ENCODE measurements at places on chromosomes 5 and 9.
A peak's percentile ranks its signal among the peaks of the same experiment; 100 is the strongest.

GRCh38 chr9:29966247-29966646 is 2393.0 kb upstream of the C9orf72 start:
- DNase-seq: no peak

DNA sequence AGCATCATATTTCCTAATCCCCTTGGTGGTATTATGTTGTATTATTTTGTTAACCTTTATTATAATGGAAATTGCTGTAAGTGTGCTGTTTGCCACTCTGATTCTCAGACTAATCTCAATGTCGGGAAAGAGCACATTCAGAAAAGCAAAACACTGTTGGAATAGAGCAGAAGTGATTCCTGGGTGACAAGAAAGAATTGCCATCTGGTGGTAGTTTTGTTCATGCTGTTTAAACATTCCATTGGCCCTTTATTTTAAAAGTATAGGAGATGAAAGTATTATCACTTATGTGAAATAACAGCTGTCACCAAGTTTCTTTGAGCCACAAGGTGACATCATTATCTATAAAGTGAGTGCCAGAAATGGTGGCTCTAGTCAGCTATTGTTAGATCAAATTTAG is 301.3 kb upstream of the SGCD start:
- DNase-seq: no peak

GRCh38 chr5:157516006-157516405 is 56.0 kb downstream of the NIPAL4 start:
- DNase-seq: no peak

DNA sequence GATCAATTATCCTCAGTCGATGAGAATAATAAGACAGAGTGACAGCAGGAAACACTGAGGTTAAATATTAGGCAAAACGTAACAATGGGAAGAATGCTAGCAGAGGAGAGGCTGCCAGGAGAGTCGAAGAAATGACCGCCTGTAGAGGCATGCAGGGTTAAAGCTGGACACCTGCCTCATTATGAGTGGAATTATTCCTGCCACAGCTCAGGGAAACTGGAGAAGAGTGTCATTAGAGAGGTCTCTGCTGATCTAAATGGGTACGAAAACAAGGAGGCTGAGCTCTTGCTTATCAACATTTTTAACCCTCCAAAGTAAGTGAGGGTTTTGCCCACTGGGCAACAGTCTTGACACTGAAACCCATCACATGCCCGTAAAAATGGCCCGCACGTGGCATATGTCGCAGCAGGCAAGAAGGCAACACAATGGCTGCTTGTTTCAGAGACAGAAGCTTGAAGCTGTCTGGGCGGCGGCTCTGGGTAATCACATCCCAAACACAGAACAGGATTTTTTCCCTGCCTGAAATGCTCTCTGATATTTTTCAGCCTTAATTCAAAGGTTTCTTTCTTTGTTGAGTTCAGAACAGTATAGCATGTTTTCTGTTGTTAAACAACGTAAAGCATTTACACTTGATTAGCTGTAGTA is 118.7 kb downstream of the MED27 start:
- peak; percentile 53 for DNase-seq

DNA sequence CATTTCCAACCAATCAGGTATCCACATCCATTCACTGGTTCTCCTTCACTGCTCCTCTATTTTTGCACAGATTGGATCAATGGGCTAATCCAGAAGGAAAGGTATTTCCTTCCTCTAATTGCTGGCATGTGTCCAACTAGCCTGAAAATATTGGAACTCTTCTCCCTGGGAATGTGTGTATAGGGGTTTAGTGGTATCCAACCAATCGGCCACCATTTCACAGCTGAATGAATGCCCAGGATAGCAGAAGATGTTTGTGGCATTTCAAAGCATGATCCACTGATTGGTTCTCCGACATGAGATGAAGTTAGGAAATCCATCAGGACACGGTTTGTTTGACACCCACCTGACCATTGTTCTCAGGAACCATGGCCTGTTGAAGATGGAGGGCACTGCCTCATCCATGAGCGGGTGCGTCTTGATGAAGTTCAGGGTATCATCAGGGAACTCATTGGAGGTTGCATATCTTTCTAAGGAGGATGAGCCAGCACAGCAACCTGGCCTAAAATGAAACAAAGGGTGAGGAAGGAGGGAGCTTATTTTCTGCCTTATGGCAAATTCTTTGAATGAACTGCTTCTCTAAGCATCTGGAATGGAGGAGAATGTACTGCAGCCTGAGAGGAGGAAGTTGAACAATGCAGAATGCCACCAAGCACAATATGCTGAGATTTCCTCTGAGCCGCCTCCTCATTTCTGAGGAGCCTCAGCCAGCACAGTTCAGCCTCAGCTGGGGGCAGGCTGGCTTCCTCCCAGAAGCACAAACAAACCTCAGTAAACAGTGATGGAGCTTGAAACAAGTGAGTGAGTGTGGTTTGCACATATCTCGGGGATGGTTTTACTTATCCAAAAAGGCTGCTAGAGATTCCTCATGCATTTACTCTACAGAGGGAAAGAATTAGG is 94.6 kb downstream of the SEMA6A start:
- no peak for DNase-seq

GRCh38 chr5:15008476-15008875 is 136.9 kb upstream of the ANKH start:
- DNase-seq: no peak

GRCh38 chr9:19926774-19927173 is 137.9 kb upstream of the SLC24A2 start:
- no peak for DNase-seq

DNA sequence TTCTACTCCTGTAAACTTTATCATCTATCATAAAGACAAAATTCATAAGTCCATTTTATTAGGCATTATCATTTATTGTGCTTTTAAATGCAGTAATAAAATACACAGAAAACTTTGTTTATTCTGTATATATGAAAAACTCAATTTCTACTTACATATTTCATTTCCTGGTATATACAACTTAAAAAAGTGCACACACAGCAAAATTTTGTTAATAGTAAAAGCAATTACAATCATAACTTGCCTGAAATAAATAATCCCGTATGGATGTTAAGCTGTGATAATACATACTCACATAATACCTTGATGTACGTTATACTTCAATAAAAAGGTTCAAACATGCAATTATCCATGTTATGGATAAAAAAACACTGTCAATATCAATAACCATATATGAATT is 19.2 kb downstream of the ELL2 start:
- no peak for DNase-seq

GRCh38 chr9:94928691-94929368 is 202.3 kb downstream of the AOPEP start:
- no peak for DNase-seq

DNA sequence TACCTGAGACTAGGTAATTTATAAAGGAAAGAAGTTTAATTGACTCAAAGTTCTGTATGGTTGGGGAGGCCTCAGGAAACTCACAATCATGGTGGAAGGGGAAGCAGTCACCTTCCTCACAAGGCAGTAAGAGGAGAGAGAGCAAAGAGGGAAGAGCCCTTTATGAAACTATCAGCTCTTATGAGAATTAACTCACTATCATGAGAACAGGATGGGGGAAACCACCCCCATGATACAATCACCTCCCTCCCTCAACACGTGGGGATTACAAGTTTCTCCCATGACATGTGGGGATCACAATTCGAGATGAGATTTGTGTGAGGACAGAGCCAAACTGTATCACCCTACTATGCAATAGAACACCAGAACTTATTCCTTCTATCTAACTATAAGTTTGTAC is 27.9 kb downstream of the CD274 start:
- DNase-seq: no peak

GRCh38 chr5:120697147-120697546 is 233.0 kb downstream of the PRR16 start:
- DNase-seq: no peak

GRCh38 chr5:111099058-111099778 is 7.1 kb downstream of the WDR36 start:
- no peak for DNase-seq

- DNase-seq: no peak
Observed at GRCh38 chr5:142725231-142726187, 39.6 kb upstream of the FGF1 start.

DNA sequence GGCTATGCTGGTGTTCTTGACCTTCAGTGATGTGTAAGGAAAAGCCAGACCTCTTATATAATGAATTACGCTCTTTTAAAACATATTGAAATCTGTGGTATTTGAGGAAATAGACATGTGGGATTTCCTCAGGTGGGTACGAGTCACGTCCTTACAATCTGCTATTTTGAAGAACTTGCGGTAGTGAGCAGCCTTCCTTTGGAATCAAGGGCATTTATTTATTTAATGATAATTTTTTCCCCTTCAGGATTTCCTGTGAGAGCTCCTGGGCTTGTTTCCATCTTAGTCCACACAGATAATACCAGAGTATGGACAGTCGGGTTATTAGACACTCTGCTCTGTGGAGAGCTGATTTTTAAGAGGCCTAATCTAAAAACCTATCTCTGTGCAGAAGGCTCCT is 167.9 kb downstream of the ARHGEF28 start:
- DNase-seq: no peak

- no peak for DNase-seq
Observed at GRCh38 chr9:96331236-96331947, 29.4 kb upstream of the HSD17B3 start.

DNA sequence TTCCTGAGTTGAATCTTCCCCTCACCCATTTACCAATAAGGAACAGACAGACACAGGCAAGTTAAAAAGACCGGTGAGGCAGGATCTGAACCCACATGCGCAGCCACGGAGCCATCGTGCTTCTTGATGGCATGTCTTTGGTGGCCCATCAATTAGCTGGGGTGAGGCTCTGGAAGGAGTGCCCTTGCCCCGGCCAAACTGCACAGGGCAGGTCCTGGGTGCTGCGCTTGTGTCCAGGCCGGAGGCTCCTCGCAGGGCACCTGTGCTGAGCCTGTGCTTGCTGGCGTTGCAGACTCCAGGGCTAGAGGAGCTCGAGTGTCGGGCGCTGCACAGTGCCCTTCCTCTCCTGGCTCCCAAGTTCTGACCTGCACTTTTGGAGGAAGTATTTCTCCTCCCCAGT is 66.4 kb downstream of the PSMB7 start:
- DNase-seq: peak; percentile 6

DNA sequence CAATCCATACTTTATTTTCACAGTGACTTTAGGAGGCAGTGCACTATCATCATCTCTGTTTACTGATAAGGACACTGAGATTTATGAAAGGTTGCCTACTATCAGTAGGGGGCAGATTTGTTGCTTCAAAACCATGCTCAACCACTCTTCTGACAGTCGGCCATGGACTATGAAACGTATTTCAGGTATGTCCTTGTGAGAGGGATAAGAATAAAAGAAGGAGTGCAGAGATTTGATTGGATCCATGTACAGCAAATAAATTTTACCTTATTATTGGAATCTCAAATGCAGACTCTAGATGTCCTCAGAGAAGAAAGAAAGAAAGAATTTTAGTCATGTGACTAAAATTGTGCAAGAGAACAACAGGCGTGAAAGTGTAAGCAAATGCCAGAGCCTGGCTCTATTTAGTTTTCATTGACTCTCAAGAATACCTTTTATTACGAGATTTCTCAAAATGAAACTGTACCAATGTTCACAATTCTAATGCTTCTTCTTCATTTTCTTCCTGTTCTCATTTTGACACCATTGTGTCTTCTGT is 296.6 kb upstream of the RASA1 start:
- DNase-seq: no peak

DNA sequence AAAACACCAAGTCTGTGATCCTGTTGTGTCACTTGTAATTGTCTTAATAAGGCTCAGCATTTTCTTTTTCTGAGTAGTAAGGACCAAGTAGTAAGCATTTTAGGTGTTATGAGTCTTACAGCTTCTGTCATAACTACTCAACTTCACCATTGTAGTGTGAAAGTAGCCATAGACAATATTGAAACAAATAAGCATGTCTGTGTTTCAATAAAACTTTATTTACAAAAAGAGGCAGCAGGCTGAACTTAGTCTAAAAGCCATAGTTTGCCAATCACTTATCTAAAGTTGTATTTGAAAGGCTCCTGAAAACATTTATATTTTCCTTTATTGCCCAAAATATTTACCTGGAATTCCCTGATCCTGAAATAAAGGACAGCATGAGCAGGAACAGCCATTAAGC is 796.1 kb downstream of the CDH12 start:
- DNase-seq: no peak

DNA sequence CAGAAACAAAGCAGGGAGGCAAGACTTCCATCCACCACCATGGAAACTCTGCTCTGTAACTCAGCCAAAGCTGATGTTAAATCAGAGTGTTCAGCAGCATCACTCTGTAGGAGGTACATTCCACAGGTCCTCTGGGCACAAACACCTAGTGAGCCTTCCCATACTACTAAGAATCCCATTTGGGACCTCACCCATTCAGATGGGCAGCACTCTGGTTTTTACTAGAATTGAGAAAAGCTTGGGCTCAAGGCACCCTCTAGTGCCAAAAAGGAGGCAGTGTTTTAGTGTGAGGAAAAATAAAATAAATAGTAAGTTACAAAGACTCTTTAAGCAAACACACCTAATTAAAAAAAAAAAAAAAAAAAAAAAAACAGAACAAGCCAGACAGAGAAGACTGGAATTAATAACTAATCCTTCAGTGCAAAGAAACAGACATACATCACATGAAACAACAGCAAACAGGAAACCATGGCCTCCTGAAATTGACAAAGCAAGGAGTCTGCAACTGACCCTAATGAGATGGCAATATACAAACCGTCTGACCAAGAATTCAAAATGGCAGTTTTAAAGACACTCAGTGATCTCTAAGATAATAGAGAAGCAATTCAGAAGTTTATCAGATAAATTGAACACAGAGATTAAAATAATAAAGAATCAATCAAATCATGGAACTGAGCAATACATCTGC is 159.5 kb downstream of the GNA14 start:
- DNase-seq: no peak

DNA sequence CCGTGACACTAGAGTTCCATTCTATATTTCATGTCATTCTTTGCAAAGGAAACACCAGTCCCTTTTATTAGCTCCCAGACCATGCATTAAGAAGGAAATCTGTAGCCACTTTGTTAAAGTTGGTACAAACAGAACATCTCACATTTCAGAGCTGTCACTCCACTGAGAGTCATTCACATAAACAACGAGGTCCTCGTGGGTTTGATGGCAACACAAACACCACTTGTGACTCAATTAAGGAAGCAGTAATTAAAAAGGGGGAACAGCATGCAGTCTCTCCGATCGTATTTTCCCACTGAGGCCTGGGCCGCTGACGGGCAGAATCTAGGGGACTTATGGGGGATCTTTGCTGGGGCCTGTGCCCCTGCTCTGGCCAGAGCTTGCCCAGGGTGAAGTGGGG is 94.2 kb upstream of the ZNF618 start:
- no peak for DNase-seq

GRCh38 chr9:68819065-68819464 is 114.0 kb downstream of the PIP5K1B start:
- no peak for DNase-seq

DNA sequence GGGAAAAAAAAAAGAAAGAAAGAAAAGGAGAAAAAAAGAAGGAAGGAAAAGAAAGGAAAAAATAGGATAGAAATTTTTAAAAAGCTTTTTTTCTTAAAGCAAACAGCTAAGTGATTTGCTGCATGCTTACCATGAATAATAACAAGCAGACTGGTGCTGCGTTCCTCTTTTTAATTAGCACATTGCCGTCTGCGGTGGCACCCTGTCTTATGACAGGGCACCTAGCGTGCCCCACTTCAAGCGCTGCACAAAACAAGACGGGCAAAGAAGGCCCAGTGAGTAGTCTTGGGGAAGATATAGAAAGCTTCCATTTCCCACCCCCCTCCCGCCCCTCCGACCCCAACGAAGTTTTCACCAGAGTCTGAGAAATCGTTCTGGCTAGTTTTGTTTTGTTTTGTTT is 513.9 kb downstream of the ZNF608 start:
- DNase-seq: no peak

Data from retina (tissue), 1 donor.